NCI-H1930 (cell line): ENCODE measurements at places on chromosomes 12 and 14.

- no peak for DNase-seq
Observed at GRCh38 chr12:112807452-112807851, 15.9 kb downstream of the RPH3A start.

GRCh38 chr12:22083167-22083566, 37.1 kb downstream of the CMAS start:
- DNase-seq = peak; percentile 8

GRCh38 chr14:54589076-54589475, 22.1 kb downstream of the SAMD4A start:
- no peak for DNase-seq

DNA sequence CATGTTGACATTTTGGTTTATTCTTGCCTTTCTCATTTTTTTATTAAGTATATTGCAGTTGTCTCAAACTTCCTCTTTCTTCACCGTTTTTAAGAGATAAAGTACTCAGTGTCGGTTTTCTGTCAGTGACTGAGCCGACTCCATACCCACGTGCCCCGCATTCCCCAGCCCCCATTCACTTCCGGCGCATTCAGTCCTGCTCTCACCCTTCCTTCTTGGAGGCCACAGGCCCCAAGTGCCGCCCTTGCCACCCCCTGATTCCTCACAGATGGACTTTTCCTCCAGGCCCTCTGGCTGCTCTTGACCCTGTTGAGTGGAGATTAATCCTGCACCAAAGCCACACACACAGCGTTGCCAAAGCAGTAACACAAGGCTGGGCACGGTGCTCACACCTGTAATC, 19.1 kb upstream of the DNAH10 start:
- no peak for DNase-seq
